ENCODE measurements at places on chromosomes 4 and X.

GRCh38 chrX:131816551-131817136 lies 206.5 kb upstream of the STK26 start:
- no peak for DNase-seq

- DNase-seq, result no peak
Measured at GRCh38 chr4:17687237-17687857, 72.9 kb downstream of the MED28 start.

DNA sequence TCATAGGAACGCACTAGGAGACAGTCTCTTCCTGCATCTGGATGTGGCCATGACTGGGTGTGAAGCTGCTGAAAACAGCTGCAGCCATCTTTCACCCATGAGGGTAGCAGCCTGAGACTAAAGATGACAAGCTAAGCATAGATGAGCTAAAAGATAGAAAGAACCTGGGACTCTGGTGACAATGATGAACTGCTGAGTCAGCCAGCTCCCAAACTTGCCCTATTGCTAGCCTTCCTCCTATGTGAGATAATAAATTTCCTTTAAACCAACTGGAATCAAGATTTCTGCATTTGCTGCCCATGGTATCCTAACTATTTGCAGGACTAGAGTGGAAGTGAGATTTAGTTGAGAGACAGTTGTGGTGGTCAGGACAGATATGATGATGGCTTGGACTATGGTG lies 21.0 kb upstream of the PI4K2B start:
- DNase-seq, result no peak

- no peak for DNase-seq
Measured at GRCh38 chrX:133601116-133601515, 185.8 kb upstream of the GPC4 start.

- no peak for DNase-seq
Measured at GRCh38 chrX:107741404-107741790, 34.2 kb downstream of the TSC22D3 start.

GRCh38 chr4:166064721-166065120 lies 191.7 kb downstream of the TLL1 start:
- DNase-seq, result no peak

GRCh38 chrX:130155564-130155963 lies 10.1 kb downstream of the AIFM1 start:
- DNase-seq, result no peak

DNA sequence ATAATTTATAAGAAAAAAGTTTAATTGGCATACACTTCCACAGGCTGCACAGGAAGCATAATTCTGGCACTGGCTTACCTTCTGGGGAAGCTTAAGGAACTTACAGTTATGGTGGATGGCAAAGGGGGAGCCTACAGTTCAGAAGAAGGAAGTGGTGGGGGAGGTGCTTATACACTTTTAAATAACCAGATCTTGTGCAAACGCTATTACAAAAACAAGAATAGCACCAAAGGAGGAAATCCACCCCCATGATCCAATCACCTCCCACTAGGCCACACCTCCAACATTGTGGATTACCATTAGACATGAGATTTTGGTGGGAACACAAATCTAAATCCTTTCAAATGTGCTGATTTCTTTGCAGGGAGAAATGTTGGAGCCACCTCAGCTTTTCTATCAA lies 287.7 kb downstream of the CPXCR1 start:
- DNase-seq, result no peak

DNA sequence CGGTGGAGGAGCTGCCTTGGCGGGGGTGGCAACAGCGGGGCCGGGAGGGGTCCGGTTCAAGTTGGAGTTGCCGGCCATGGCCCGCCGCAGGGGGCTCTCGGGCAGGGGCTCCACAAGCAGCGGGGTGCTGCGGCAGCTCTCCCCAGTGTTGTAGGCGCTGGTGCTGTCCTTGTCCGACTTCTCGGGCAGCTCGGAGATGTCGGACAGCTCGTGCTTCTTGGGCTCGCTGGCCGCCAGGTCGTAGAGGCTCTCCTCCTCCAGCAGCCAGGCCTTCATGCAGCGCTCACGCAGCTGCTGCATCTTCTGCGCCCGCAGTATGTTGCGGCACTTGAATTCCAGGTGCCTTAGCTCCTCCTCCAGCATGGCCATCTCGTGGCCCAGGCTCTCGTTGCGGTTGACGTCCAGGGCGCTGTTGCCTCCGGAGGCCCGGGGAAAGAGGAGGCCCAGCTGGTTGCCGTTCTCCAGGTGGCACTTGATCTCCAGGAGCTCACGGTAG lies 9.7 kb downstream of the SSR4 start:
- no peak for DNase-seq

DNA sequence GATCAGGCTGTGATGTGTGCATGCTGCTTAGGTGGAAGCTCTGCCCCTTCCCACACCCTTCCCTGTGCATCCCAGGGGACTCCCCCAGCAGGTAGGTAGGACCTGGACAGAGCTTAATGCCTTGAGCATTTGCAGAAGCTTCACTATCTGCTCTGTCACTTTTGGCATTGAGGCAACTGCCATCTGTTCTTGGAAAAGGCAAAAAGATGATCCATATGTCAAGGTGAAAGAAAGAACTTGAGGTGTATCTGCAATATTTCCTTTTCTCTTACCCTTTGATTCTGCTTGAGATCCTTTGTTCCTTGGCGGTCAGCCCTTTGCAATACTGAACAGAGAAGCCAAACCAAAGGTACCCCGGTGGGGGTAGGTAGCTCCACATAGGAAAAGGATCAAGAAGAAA lies 37.1 kb upstream of the TBC1D9 start:
- no peak for DNase-seq

DNA sequence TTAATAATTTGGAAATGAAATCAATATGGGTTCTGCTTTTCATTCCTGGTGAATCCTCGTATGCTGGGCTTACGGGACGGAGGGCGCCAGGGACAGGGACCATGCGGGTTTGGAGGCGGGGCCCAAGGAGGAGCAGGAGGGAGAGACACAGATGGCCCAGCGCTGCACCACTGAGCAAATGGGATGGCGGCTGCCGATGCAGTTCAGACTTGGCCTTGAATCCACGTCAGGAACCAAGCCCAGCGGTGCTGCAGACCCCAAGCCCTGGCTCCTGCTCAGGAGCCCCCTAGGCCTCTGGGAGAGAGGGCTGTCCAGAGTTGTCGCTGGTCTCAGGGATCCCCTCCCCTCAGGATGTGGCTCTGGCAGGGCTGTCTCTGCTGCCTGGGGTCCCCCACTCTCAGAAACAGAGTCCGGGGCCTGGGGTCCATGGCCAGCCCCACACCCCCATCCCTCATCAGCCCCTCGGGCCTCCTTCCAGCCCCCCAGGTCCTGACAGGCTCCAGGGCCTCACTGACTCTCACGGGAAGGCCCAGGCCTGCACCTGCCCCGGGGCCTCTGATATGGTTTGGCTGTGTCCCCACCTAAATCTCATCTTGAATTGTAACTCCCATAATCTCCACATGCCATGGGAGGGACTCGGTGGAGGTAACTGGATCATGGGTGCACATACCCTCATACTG lies 75.2 kb downstream of the FAM53A start:
- no peak for DNase-seq

DNA sequence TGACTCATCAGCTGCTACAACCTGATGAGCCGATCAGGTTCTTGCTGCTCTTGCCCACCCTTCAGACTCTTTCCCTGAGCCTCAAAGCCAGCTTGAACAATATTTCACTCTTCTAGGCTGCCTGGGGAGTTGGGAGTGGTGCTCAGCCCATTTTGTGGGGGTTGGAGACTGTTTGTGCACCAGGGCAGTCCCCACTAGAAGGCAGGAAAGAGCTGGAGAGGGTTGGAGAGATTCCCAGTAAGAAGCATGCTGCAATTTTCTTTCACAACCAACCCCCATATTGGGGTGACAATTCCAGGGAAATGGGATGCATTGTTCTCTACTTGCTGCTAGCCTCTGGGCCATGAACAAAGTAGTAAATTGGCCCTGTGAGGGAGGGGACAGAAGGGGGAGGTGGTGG lies 44.1 kb downstream of the SLC16A2 start:
- DNase-seq, result no peak

GRCh38 chr4:140152751-140153418 lies 1.1 kb downstream of the MAML3 start:
- DNase-seq, result no peak

GRCh38 chr4:121728066-121728465 lies 31.3 kb upstream of the ANXA5 start:
- no peak for DNase-seq

DNA sequence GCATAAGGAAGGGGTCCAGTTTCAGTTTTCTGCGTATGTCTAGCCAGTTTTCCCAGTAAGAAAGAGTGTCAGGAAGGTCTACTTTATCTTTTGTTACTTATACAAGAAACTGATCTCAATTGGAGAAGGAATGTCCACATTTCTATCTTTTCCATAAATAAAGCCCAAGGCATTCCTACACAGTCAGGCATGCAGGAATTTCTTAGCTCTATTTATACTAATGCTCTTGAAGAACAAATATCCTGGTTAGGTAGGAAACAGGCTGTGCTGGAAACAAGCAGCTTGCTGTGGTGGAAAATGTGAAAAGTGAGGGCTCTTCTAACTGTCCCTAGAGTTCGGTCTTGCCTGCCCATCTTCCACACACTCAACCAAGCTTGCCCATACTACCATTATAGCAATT lies 37.9 kb upstream of the PITX2 start:
- no peak for DNase-seq

Measured in cortex of kidney (tissue), 1 donor.